Forelimb muscle (tissue), 1 donor: ENCODE measurements at places on chromosomes 4 and X. TPM values are rescaled to one million over a fixed set of nuclear protein-coding genes. Genes with fewer than 3 reads are reported as not detected.

- DNase-seq, result no peak
These were observed 495.0 kb upstream of the SLIT2 start for GRCh38 chr4:19756661-19757060.

GRCh38 chr4:143961075-143961474, 55.7 kb upstream of the GYPE start:
- no peak for DNase-seq

DNA sequence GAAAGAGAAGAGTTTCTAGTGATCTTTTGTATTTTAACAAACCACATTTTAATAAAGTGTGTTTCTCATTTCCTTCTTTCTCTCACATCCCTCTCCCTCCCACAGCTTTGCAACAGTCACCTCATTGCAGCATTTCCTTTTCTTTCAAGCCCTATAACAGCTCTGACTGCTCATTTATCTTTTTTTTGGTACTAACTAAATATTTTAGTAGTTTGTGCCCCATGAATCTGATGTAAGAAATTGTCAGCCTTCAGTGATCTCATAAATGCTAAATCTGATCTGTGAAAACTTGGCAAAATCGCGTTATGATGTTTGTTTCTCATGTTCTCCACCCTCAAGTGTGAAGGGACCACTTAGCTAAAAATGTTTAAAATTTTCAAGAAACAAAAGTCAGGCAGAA, 258.5 kb upstream of the SLIT2 start:
- no peak for DNase-seq

Gene SPANXB1
- polyA plus RNA-seq, result not detected

DNA sequence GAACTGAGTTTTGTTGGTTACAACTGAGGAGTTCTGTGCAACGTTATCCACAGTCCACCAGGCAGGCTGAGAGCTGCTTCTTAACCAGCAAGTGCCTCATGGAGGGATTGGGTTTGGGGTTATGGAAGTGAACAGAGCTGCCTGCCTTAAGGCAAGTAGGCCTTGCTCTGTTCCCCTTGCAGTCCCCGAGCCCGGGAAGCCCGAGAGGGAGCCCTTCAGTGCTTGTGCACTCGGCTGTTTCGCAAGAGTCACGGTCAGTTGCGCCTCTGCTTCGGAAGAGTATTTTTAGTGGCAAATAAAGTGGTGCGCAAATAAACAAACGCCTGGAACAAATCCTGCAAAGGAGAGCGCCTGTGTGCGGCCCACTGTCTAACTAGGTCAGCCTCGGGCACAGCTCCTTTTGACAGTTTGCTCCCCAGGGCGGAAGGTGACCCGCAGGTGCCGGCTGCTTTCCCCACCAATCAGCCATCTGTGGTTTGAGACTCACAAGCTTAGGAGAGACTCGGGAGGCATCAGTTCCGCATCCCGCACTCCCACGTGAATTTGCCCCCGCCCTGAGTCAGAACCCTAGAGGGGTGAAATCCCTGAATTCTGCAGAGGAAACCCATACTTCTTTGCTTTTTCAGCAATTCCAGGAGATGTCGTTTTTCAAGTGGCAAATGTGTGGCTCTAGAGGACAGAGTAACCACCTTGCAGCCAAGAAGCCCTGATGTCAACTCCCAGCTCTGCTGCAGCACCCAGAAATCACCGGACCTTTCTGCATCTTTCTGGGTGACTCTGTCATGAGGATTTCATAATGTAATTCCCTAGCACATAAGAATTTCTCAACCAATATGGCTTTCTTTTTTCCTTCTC, 56.8 kb downstream of the LGI2 start:
- no peak for DNase-seq

GRCh38 chr4:66653937-66654336, 891.4 kb downstream of the CENPC start:
- no peak for DNase-seq

Gene RPA4
- 0.09 TPM for polyA plus RNA-seq

Gene FGD1
- polyA plus RNA-seq, result 17.2 TPM

DNA sequence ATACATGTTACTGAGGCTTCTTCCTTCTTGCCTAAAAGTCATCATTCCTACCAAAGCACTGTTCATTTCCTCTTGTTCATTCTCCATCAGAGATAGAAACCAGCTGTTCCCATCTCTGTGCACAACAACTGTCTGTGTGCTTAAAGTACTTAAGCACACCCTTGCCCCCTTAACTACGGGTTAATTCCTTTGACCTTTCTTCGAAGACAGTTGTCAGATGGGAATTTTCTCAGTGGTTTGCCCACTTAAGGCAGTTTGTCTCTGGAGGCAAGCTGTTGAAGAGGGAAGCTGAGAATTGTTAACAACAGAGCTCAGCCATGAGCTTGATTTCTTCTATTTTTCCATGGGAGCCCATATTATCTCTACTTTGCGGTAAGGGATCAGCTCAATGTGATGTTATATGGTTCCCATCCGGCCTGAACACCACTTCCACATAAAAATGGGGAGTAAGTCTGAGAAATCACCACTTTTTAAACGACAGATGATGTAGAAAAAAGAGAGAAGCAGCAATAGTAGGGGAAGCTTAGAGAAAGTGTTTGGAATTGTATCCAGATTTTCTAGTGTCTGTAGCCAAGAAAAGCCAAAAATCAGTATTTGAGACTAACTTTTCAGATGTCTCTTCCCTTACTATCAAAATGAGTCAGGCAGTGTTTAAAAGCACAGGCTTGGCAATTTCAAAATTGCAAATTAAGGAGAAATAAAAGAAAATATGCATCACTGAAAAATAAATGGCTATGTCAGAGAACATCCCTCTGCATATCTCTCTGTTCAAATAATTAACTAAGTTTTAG, 194.4 kb downstream of the SLIT2 start:
- DNase-seq, result no peak

DNA sequence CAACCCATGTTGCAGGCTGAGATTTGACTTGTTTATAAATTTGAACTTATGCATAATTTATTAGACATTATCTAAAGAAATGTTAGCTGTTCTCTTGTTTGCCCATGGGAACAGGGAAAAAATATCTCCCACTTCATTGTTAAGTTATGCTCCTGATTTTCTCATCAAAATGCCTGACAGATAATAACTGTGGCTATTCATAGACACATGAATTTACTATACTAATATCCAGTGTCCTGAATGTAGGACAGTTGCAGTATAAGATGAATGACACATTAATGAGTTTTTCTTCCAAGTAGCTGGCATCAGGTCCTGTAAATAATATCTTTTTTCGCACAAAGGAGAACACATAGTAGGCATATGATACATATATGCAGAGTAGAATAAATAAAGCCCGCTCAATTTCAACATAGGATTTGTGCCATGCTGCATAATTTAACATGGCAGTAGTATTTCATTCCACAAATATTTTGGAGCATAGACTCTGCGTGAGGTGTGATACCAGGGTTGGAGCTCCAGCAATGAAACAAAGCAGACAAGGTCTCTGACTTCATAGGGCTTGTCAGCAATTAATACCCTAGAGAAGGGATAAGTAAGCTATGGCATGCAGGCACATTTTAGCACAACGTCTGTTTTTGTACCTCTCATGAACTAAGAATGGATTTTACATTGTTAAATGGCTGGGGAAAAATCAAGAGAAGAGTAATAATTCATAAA, 40.4 kb upstream of the DDX53 start:
- no peak for DNase-seq

Gene MAGED4B
- polyA plus RNA-seq, result 29.7 TPM

Gene FDCSP
- 1.5 TPM for polyA plus RNA-seq

- DNase-seq, result peak; percentile 31
These were observed 160.2 kb upstream of the IGFBP7 start for GRCh38 chr4:57270346-57270745.

DNA sequence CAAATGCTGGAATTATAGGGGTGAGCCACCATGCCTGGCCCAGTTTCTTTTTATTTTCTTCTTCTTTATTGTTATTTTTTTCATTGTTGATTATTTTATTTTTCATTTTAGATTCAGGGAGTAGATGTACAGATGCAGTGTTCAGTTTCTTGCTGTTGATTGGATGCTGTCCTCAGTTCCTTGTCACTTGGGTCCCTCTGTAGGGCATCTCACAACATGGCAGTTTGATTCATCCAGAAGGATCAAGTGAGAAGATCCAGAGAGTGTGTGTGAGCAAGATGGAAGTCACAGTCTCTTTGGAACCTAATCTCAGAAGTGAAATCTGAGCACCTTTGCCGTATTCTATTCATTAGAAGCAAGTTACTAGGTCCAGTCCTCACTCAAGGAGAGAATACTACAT, 20.9 kb downstream of the HMGB3 start:
- DNase-seq, result no peak

- DNase-seq, result no peak
These were observed 36.0 kb downstream of the RTL9 start for GRCh38 chrX:110394651-110395050.

- no peak for DNase-seq
These were observed 21.5 kb downstream of the FAM9C start for GRCh38 chrX:13022926-13023325.

DNA sequence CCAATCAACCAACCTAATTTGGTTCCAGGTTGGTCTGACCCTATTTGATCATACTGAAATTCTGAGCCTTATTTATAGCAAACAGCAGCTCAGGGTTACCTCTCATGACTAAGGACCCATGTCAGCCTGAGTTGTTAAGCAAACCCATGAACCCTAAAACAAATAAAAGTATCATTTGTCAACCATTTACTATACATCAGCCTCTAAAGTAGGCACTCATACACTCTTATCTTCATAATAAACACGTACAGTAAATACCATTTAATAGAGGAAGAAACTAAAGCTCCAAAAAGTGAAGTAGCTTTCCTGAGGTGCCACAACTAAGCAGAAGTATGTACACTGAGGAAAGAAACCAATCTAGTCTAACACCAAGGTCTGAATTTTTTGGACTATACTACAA, 25.2 kb downstream of the MANBA start:
- no peak for DNase-seq

- no peak for DNase-seq
These were observed 70.0 kb upstream of the RAB40AL start for GRCh38 chrX:102866981-102867656.

DNA sequence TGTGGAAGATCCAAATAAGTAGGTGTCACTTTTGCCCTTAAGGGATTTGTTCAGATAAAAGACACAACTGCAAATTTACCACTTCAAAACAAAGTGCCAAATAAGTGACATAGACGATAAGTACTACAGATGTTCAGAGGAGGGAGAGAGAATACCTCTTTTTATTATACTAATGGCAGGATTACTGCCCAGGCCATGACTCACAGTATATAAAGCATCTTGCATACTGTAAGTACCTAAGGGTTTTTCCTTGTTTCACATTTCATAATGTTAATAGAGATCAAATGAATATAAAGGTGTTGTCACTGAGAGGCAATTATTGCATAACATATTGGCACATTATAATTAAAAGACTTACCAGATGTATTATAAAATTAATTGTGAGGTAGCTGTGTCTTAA, 46.4 kb downstream of the PTPN13 start:
- no peak for DNase-seq

DNA sequence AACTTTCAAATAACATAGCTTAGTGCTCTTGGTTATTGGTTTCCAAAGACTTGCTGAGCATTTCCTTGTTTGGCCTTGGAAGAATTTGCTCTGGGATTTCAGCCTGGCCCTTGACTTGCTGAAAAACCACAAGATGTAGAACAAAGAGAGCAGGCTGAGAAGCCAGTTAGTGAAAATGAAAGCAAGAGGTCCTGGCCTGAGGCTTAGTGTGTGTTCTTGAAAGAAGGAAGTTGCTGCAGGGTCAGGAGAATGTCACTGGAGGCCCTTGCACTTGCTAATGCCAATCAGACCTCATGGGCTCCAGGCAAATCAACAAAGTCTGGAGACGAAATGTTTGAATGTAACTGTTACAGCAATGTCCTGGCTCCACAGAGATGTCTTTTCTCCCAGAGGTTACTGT, 79.4 kb downstream of the SYNPO2 start:
- no peak for DNase-seq

Gene PFKFB1
- polyA plus RNA-seq, result 0.82 TPM

Gene AKAP4
- polyA plus RNA-seq, result 0.80 TPM

GRCh38 chr4:71468116-71468710, 129.4 kb downstream of the SLC4A4 start:
- no peak for DNase-seq

GRCh38 chr4:149719357-149719756, 96.3 kb downstream of the IQCM start:
- no peak for DNase-seq

Gene ADAMTS3
- 2.0 TPM for polyA plus RNA-seq

Gene CENPE
- 4.3 TPM for polyA plus RNA-seq

GRCh38 chrX:118523920-118524319, 28.3 kb downstream of the DOCK11 start:
- DNase-seq, result no peak

DNA sequence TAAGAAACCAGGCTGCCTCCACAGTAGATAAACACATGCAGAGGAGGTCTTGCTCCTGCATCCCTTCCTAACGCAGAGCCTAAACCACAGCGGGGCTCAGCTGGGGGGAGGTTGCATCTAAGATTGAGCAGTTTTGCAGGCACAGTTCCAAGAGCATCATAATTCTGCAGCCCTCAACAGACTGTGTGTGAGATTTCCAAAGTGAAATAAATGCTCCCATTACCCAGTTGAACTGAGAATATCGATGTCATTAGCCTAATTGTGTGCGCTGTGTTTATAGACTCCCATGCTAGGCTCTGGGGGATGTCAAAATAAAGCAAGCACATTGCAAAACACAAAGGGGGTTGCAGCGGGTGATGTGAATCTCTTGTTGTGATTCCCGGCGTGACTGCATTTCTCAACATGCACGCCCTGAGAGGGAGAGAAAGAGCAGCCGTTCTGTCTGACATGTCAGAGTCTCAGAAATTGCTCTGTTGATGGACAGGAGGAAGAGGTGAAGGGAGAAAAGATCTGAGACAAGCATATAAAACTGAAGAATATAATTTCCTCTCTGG, 150.0 kb upstream of the PSAPL1 start:
- no peak for DNase-seq

DNA sequence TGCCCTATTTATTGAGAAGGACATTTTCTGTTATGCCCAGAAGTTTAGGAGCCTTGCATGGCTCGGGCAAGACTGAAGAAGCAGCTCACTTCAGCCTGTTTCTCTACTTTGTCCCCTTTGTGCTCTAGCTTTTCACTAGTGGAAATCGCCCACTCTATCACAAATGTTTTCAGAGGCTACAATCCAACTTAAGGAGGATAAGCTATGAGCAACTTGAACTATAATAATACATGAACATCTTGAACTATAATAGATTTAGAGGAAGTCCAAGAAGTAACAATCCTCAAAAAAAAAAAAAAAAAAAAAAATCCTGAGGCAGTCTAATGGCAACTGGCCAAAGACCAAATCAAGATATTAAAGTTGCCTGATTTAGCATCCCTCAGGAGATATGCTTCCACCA, 452.3 kb downstream of the IL1RAPL1 start:
- DNase-seq, result no peak

DNA sequence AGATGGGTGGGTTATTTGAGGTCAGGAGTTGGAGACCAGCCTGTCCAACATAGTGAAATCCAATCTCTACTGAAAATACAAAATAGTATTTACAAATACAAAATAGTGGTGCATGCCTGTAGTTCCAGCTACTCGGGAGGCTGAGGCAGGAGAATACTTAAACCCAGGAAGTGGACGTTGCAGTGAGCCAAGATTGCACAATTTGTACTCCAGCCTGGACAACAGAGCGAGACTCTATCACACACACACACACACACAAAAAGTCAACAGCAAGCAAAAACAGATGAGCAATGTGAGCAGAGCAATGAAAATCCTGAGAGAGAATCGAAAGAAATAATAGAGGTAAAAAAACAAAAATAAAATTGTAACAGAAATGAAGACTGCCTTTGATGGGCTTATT, 168.8 kb downstream of the PCDH18 start:
- DNase-seq, result no peak

GRCh38 chr4:12778191-12778590, 705.9 kb downstream of the RAB28 start:
- DNase-seq, result no peak
